ENCODE measurements at places on chromosomes 6 and 20.

DNA sequence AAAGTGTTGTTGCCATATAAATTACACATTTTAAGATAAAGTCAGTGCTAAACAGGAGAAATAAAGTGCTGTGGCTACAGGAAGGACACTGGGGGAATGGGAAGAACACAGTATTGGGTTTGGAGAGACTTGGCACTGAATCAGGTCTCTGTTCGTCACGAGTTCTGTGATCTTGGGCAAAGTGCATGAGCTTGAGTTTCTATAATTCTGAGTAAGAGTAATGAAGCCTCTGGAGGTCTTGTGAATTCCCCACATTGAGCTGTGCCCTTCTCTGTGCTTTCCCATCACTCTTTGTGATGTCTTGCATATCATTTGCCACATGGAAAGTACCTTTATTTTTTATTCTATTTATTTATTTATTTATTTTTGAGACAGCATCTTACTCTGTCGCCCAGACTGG, 16.8 kb upstream of the EEF1A1 start:
- DNase-seq, result no peak

DNA sequence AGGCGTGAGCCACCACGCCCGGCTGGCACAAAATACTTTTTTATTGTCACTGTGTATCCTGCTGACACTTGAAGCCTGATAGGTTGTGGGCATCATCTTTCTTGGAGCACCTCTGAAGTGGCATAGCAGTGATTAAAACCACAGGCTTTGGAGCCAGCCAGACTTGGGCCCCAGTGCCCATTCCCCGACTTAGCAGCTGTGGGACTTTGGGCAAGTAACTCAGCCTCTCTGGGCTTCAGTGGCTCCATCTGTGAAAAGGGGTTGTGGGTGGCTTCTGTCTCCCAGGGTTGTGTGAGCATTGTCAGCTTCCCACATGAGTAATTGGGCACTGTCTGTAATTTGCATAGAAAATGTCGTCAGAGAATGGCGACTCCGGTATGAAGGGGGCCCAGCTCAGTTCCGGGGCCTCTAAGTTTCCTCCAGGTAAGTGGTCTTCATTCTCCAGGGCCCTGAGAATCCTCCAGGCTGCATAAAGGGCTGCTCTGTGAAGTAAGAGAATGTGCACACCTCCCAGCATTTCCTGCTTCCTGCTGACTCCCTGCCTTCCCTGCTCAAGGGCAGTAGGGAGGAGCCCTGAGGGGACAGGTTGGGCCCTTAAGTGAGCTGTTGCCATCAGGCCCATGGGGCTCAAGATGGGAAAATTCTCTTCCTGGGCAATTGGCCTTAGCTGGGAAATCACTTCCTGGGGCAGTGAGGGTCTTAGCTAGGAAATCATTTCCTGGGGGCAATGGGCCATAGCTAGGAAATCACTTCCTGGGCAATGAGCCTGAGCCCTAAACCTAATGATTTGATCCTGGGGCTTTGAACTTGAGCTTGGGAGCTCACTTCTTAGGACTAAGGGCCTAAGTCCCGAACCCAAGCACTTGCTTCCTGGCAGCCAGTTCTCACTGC, 27.2 kb downstream of the ARHGAP40 start:
- DNase-seq, result no peak

- DNase-seq, result peak; percentile 25
Observed at GRCh38 chr6:56911847-56912246, 43.1 kb upstream of the BEND6 start.

- no peak for DNase-seq
Observed at GRCh38 chr6:7640016-7640415, 50.0 kb downstream of the SNRNP48 start.

- no peak for DNase-seq
Observed at GRCh38 chr6:37187321-37188022, 17.5 kb downstream of the PIM1 start.

DNA sequence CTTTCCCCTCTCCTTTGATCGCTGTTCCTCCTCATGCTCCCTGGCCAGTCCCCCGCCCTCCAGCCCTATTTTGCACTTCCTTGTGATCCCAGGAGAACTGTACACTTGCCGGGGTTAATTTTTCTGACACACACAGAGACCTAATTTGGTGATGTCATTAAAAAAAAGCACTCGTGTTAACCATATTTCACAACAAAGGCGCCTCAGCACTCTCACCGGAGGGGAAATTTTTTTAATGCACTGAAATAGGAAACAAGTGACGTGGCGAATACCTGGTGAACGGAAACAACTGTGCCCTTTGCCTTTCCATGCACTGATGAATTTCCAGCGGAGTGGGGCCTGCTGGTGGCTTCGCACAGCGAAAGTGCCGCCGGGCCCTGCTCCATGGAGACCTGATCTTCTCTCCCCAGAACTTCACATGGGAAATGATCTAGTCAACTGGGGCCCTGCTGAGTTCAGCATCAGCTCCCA, 53.9 kb upstream of the TAGAP start:
- peak; percentile 67 for DNase-seq

DNA sequence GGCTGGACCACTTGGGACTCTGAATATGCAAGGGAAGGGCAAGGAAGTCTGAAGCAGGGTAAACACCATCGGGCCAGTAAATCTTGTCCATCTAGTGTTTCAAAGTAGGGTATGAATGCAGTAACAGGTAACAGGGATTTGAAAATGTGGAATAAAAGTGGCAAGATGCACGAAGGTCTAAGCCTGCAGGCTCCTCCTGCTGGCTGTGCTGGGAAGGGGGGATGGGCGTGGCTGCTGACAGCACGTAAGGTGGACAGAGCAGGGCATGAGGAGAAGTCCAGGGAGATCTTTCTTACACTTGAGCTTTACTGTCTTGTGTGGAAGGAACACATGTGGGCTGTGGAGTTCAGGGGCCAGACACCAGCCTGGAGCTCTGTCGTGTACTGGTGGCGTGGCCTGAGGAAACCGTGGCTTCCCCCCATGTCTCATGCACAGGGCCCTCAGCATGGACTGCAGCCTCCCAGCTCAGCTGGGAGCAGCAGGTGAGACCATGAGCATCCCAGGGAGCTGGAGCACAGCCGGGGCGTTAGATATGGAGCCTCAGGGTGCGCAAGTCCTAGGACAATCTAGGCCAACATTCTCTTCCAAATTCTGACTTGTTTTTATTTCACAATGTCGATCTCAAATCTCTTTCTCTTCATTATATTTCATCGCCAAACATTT, 84.5 kb downstream of the SLC22A23 start:
- DNase-seq, result no peak

GRCh38 chr6:122200440-122200839, 199.0 kb upstream of the HSF2 start:
- DNase-seq, result peak; percentile 37

DNA sequence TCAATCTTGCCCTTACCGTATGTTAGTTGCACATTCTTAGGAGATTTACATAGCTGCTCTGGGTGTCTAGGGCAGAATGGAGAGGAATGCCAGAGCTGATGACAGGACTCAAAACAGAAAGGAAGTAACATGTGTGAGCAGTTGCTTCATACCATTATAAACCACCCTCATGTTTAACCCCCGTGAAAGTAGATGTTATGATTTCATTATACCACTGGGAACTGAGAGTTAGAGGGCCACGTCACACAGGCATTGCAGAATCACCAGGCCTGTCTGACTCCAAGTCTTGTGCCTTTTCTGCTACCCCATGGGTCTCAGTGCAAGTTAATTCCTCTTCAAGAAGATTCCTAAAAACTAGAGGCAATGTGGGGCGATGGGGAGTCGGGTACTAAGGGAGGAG, 23.5 kb upstream of the SIM1 start:
- DNase-seq, result no peak

- no peak for DNase-seq
Observed at GRCh38 chr20:7758406-7758805, 181.9 kb downstream of the HAO1 start.

DNA sequence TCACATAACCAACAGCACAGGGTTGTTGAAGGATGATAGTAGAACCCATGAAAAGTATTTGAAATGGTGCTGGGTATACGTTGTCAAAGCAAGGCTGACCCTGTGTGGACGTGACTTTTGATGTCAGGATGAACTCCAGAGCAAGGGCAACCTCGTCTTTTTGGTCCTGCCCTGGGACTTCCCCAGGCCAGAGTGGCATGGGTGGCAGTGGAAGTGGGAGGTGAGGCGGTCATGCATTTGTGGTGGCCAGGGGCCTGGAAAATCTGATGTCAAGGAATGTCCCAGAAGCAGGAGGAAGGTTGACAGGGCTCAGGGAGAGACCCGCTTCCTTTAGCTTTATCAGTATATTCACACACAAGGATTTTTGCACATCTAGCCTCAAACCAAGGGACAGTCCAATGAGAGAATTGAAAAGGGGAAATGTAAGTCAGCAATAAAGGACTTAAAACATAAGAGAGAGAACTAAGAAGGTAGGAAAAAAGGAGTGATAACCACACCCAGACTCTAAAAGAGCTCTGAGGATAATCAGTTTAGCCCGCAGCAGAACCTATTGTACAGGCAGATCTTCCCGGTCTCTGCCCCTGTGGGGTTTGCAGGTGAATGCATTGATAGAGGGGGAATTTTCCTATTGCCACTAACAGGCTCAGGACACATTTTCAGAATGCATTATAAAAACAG, 98.8 kb upstream of the HDGFL1 start:
- DNase-seq, result no peak

GRCh38 chr6:145138469-145139139, 596.7 kb downstream of the EPM2A start:
- peak; percentile 84 for DNase-seq

DNA sequence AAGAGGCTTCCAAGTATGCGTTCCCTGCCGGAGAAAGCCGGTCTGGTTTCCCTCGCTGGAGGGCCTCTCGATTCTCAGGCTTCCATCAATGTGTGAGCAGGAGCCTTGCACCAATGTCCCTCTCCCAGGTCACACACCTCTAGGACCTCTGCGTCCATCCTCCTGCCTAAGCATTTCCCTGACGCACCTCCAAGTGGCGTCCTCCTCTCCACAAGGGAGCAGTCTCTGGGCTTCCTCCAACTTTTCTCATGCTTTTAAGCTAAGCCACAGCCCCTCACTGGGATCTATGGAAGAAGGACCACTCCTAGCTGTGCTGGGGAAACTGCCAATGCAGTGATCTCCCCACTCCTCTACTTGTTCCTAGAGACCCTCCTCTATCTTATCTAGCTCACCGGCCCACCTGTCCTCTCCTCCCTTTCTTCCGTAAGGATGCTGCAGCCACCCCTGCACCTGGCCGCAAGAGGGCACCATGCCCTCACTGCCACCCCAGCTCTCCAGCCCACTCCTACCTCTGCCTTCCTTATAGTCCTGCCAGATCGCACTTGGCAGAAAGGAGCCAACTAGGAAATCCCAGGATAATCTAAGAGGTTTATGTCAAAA, 258.7 kb downstream of the LRFN2 start:
- DNase-seq, result peak; percentile 58

- DNase-seq, result no peak
Observed at GRCh38 chr6:15593798-15594197, 69.0 kb downstream of the DTNBP1 start.

DNA sequence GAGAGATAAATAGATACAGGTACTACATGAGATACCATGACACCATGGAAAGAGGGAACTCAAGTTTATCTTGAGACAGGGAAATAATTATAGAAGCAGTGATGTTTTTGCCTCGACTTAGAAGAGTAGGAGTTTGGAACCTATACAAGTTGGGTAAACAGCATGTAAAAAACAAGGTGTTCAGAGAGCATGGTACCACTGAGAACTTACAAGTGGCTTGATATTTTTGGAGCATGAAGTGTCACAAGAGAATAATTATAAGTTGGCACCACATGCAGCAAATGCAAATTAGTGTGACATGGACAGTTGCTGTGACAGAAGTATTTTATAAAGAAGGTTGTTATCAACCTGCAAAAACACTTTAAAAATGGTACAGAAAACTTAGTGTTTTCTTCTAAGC, 47.1 kb upstream of the SCAF8 start:
- DNase-seq, result no peak

- peak; percentile 25 for DNase-seq
Observed at GRCh38 chr6:38020593-38020992, 201.1 kb downstream of the ZFAND3 start.

DNA sequence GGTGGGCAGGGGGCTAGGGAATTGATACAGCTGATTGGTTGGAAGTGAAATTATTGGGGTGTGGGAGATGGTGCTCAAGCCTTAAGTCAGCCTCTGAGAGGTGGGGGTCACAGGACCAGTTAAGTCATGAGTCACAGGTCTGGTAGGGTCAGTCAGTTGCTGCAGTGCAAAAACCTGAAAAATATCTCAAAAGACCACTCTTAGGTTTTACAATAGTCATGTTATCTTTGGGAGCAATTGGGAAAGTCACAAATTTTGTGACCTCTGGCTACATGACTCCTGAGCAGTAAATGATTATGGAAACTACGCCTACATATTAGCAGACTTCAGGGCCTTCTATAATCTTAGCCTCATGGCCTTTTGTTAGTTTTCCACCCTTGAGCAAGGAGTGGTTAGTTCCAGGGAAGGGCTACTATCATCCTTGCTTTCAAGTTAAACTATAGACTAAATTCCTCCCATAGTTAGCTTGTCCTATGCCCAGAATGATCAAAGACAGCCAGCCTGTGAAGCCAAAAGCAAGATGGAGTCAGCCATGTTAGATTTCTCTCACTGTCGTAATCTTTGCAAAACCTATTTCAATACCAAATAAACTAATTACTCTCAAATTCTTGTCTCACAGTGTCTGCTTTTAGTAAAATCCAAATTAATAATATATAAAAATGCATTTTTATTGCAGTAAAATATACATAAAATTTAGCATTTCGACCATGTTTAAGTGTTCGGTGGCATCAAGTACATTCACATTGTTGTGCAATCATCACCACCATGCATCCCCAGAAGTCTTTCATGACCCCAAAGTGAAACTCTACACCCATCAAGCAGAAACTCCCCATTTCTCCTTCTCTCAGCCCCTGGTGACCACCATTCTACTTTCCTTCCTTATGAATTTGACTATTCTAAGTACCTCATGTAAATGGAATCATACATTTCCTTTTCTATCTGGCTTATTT, 60.9 kb upstream of the CD2AP start:
- DNase-seq, result no peak

DNA sequence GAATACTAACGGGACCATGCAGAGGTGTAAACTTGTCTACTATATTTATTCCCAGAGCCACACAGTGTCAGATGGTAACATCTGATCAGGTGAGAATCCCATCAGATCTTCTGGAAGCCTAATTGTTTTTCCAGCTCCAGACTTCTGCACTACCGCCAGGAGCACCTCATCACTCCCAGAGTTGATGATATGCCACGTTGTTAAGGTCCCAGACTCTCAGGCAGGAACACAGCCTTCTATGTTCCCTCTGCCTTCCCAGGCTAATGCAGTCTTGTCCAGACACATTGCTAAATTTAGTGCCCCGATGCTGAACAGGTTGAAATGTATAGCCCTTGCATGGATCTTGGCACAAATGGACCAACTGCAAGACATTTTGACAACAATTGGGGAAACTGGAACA, 86.2 kb downstream of the PROKR2 start:
- DNase-seq, result no peak

DNA sequence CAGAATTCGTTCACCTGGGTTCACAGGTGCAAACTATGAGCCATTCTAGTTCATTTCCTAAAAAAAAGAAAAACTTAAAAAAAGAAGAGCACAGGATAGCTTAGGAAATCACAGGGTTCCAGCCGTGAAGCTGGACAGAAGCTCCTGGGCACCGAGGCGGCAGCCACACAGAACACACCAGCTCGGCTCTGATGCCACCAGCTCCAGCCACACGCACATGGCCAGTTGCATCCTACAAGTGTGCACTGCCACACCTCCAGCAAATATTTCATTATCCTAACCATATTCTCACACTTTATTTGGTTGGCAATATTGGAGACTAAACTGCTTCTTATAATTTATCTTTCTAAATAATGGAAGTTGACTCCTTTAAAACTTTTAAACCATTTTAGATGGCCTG, 26.2 kb upstream of the AFDN start:
- no peak for DNase-seq
